D341Med (cell line): ENCODE measurements at places on chromosomes 12 and 14.

DNA sequence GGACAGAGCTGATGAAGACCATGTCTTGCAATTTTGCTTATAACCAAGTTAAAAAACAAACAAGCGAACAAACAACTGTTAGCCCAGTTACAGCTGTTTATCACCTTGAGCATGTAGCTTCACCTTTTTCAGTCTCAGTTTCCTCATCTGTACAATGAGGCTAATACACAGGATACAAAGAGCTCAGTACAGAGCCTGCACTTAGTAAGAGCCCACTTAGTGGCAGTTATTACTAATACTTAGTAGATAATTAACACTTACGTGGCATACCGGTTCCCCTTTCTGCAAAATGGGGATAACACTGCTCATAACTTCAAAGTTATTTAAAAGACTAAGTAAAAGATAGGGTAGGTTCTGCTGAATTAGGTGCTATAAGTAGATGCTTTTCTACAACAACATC lies 228.0 kb downstream of the MON2 start:
- DNase-seq: no peak

- no peak for DNase-seq
These were observed 16.3 kb downstream of the ALX1 start for GRCh38 chr12:85296362-85296761.

GRCh38 chr12:47801904-47802246 lies 17.8 kb downstream of the HDAC7 start:
- no peak for DNase-seq

DNA sequence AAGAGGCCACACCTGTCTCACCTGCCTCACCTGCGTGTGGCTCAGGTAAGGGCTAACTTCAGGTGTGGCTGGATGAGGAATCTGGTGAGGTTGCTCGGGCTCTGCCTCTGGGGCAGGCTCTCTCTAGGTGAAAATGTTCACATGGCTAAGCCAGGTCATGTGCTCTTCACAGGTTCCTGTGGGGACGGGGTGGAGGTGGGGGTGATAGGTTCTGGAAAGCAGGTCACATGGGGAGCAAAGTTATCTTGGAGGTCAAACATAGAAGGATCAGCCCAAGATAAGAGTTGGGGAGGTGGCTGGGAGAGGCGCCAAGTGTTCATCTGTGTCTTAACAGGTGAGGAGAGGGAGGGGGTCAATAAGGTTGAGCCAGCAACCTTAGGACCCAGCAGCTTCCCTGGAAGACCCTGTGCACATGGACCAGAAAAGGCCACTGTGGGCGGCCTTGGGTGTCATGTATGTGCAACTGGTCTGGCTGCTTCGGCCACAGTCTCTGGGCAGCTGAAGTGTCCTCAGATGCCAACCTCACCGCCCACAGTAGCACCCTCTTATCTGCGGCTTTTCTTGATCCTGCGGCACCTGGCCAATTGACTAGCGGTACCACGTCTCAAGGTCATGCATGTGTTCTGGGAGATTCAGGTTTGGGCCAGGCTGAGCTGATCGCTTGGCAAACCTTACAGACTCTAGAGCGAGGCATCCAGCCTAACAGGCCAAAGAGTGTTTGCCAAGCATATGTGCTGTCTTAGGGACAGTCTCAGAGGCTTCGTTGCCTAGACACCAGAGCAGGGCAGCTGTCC lies 60.5 kb downstream of the CACNA1C start:
- DNase-seq: no peak

GRCh38 chr12:120771097-120771496 lies 45.5 kb downstream of the ACADS start:
- no peak for DNase-seq

DNA sequence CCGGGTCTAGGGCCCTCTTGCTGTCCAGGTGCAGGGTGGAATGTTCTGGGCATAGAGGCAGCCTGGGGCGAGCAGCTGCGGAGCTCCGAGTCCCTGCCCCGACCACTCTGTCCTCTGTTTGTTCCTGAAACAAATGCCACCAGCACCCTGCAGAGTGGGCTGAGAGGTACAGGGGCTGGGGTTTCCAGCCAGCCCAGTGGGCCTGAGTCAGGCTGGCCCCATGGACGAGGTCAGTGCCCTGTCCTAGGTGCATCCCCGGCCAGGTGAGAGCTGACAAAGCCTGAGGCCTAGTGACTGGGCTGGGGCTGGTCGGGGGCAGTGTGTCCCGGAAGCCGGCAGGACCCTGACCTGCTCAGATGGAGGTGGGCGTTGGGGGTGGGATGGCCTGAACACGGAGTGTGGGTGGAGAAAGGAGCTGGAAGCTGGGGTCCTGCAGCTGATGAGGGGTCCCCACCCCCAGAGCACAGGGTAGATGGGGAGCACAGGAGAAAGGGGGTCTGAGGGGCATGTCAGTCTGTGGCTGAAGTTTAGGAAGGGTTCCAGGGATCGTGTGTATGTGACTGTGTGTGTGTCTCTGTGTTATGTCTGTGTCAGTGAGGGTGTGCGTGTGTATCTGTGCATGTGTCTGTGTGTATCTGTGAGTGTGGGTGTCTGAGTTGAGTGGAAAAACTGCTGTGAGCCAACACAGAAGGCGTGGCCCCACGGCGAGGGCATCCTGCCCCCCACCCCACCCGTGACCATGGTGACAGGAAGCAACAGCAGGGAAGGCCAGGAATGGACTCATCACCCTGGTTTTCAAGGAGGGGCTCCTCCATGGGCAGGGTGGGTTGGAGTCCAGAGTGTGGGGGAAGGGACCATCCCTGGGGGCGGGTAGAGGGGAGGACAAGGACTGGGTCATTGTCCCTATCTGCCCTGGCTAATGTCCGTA lies 2.4 kb upstream of the CRIP1 start:
- DNase-seq: no peak

DNA sequence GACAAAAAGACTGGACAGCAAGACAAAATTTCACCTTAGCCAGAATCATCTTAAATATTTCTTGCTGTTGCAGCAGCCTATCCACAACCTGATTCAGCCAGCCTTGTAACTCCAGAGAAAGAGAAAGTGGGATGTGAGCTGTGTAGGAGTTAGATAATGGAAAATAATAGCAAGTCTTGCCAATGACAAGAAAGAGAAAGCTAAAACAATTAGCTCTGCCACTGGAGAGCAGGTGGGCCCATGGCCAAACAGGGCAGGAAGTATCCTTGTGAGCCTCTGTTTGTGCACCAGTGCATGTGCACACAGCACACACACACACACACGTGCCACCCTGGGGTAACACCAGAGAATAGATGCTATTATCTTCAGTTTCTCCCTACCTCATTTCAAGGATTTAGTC lies 106.0 kb upstream of the CCDC196 start:
- DNase-seq: no peak

- no peak for DNase-seq
These were observed 1.1 kb upstream of the SPATS2 start for GRCh38 chr12:49366096-49366651.

- DNase-seq: no peak
These were observed 35.5 kb downstream of the PUS7L start for GRCh38 chr12:43723134-43723533.

DNA sequence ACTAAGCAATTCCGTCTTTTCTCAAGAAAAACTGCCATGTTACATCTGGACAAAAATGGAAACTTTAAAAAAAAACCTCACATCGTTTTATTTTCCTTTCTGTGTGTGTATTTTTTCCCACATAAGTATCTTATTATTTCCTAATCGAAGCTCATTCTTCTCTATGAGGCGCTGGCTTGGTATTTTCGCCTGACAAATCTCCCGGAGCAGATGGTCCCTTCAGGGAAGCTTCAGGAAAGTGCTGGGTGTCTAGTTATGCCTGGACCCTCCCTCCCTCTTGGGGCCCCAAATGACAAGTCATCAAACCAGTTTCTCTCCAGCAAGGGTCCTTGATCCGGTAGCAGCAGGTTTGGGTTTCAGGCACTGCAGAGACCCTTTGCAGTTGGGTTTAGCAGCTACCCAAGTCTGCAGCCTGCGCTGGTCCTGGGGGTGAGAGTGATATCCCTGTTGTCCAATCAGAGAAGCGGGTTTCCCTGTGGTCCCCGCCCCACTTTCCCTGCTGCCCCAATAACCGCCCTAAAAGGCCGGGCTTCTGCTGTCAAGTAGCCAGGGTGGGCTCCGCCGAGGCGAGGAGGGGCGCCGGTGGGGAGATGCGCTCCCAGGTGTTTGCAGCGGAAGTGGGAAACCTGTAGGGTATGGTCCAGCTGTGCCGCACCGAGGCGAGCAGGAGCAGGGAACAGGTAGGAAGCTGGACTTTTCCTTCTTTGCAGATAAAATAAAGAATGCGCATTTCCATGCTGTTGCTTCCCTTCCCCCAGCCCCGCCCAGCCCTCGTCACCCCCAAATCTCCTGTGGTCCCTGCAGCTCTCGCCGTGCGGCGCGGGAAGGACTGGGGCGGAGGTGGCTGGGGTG lies at the start of gene CNTN1:
Gene CNTN1, plus strand, starts transcription at position 527 of the 852 bp plus-strand sequence.
- DNase-seq: peak; percentile 97

DNA sequence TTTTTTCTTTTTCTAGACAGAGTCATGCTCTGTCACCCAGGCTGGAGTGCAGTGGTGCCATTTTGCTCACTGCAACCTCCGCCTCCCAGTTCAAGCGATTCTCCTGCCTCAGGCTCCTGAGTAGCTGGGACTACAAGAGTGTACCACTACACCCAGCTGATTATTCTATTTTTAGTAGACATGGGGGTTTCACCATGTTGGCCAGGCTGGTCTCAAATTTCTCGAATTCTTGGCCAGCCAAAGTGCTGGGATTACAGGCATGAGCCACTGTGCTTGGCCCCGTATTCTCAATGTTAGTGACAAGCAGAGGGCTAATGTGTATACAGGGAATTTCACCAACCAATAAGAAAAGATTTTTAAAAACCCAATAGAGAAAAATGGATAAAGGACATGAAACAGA lies 8.4 kb downstream of the PLBD2 start:
- DNase-seq: no peak

DNA sequence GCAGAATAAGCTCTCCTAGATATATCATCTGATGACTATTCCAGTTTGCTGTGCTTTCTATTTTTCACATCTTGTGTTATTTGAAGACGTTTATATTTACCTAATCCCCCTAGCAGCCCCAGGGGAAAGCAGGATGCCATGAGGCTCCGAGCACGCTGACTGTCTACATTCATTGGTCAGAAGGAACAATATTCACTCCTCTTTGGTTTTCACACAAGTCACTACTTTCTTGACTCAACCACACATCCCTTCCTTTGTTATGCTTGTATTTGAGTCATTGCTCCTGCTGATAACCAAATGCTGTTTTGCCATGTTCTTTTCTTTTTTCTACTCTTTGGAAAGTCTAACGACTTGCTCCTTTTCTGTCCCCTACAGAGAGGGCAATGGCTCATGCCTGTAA lies 86.5 kb upstream of the SLC38A2 start:
- no peak for DNase-seq

- DNase-seq: no peak
These were observed 140.6 kb downstream of the FBXL14 start for GRCh38 chr12:1453810-1454209.

GRCh38 chr14:79265366-79265946 lies 945.8 kb downstream of the DIO2 start:
- DNase-seq: no peak

DNA sequence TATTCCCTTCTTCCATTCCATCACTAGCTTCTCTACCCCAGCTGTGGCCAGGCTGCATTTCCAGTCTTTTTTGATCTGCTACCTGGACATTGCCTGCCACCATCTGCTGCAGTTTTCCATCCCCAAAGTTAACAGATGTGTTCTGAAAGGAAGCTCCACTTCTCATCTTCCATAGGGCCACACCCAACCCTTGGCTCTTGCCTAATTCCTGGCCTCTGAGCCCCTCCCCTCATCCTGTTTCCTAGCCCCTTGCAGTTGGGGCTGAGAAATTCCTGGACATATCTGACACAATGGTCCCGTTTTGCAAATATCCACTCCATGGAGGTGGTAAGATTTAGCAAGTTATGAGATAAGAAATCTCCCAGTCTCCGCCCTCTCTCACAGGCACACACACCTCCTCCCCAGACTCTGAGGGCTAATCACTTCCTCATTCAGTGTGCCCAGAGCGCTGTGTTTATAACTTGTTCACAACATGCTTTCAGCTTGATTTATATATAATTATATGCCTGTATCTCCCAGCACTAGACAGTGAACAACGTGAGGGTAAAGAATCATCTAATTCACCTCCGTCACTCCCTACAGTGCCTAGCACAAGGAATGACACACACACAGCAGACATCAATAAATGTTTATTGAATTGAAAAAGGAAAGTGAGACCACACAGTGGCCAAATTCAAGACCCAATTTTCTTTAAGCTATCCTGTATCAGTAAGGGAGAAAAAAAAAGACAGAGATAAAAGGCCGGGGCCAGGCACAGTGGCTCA lies 13.4 kb downstream of the SMUG1 start:
- no peak for DNase-seq

GRCh38 chr14:104602315-104602932 lies 2.1 kb downstream of the TMEM179 start:
- DNase-seq: no peak
